Astrocyte (in vitro differentiated cells and primary cell): ENCODE measurements at places on chromosomes 12 and 14.
A peak's percentile ranks its signal among the peaks of the same experiment; 100 is the strongest.

DNA sequence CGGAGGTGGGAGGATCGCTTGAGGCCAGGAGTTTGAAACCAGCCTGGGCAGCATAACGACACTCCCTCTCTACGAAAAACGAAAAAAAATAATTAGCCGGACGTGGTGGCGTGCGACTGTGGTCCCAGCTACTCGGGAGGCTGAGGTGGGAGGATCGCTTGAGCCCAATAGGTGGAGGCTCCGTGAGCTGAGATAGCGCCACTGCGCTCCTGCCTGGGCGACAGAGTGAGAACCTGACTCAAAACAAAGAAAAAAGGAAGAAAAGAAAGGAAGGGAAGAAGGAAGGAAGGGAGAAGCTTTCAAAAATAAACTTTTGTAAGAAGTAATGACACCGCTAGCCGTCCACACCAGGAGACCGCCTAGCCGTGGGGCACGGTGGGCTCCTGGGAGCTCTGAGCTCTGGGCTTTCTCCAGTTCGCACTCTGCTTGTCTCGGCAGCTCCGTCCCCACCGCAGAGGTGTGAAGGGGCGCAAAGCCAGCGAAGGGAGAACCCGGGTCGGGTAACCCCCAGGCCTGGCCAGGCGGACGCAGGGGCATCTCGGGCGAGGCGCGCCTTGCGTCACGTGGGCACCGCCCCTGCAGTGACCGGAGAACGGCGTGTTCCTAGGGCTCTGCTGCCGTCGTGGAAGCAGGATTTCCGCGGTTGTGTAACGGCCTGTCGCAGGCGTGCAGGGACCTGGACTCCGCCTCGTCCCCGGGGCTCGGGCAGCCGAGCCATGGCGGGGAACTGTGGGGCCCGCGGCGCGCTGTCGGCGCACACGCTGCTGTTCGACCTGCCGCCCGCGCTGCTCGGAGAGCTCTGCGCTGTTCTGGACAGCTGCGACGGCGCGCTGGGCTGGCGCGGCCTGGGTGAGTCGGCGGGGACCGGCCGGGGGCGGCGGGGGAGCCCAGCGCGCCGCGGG lies at the start of gene IRAK3:
TSS of gene IRAK3 (plus strand) at position 631 of the 902 bp plus-strand sequence. CDS start at position 717, 86 bp downstream.
- H3K27ac ChIP-seq = no peak within 1 kb of the TSS
- DNase-seq = peak; percentile 20
- H3K27me3 ChIP-seq = no peaks in the 10 kb centered on the region
- no peaks in the 10 kb centered on the region for H3K36me3 ChIP-seq
- H3K4me3 ChIP-seq = peak within 1 kb of the TSS; percentile 56

DNA sequence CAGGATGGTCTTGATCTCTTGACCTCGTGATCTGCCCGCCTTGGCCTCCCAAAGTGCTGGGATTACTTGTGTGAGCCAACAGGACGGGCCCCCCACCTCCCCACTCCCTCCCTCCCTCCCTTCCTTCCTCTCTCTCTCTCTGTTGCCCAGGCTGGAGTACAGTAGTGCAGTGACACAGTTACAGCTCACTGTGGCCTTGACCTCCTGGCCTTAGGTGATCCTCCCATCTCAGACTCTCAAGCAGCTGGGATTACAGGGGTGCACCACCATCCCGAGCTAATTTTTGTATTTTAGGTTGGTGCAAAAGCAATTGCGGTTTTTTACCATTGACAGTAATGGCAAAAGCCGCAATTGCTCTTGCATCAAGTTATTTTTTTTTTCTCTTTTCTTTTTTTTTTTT lies 19.2 kb upstream of the ANAPC5 start:
- H3K27me3 ChIP-seq = no peaks in the 10 kb centered on the region
- H3K4me3 ChIP-seq = no peak overlapping the region
- no peaks in the 10 kb centered on the region for H3K4me1 ChIP-seq
- no peak overlapping the region for H3K27ac ChIP-seq
- no peaks in the 10 kb centered on the region for H3K36me3 ChIP-seq

GRCh38 chr14:50750323-50750722 lies 80.6 kb downstream of the NIN start:
- DNase-seq = no peak
- no peak overlapping the region for H3K4me3 ChIP-seq
- no peaks in the 10 kb centered on the region for H3K4me1 ChIP-seq
- H3K27ac ChIP-seq = no peak overlapping the region

DNA sequence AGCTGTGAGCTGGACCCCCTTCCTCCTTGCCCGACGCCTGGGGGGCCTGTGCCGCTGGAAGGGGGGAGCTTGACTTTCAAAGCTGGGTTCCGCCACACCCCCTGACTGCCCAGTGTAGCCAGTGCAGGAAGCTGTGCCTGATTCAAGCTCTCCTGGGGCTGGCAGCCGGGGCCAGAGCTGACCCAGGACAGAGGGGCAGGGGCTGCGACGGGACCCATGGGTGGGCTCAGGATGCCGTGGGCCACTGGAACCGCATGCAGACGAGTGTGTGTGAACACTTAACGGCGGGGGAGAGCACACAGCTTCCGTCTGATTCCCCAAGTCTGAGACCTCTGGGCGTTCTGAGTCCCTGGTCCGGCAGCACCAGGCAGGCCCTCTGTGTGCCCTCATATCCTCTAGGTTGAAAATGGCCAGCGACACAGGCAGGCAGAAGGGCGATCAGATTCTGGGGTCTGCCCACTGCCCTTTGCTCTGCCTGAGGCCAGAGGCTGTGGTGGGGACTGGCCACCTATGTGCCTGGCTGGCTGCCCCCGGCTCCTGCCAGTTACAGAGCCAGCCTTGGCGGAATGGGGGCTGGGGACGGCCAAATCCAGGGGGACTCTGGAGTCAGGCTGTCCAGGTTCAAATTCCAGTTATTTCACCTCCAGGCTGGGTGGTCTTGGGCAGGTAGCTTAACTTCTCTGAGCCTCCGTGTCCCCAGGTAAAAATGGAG lies 54.0 kb downstream of the CYP46A1 start:
- no peak for DNase-seq
- no peaks in the 10 kb centered on the region for H3K36me3 ChIP-seq
- peak overlapping the region; percentile 40 for H3K4me3 ChIP-seq
- no peaks in the 10 kb centered on the region for H3K27me3 ChIP-seq

DNA sequence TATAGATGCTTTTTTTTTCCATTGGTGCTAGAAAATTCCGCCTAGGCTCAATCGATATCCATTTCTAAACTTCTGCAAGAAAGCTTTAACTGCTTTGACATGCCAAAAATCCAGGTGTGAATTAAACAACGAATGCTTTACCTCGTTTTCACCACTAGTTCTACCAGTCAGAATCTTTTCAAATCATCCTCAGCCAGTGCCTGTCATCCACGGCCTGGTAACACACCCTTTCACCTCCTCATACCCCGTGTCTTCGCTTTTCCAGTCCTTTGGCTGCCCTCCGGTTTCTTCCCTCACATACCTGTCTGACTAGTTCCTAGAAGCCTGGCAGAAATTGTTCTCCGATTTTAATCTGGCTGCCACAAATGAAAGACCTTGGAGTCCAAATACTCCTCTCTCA lies 1.4 kb upstream of the PHC1 start:
- peaks cover 11% of the 10 kb centered on the region for H3K4me1 ChIP-seq
- H3K27me3 ChIP-seq = no peaks in the 10 kb centered on the region
- DNase-seq = no peak
- H3K4me3 ChIP-seq = no peak overlapping the region
- no peaks in the 10 kb centered on the region for H3K36me3 ChIP-seq

DNA sequence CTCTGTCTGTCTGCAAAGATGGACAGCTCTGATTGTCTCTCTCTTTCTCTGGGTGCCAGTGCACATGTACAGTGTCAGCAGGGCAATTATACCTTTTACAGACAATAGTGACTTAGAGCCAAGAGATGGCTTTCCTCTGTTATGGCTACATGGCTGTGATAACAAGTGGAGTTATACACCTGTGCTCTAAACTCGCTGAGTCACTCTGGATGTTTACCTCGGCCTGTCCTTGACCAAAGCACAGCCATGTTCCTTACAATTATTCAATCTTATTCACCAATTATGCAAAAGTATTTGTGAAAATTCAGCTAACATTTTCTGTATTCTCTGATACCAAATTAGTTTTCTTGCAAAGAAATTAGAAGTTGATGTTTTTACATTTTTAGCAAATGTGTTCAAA lies 475.5 kb upstream of the CCDC196 start:
- DNase-seq = no peak
- no peaks in the 10 kb centered on the region for H3K36me3 ChIP-seq
- H3K27me3 ChIP-seq = no peaks in the 10 kb centered on the region
- no peak overlapping the region for H3K27ac ChIP-seq

- no peaks in the 10 kb centered on the region for H3K27me3 ChIP-seq
- H3K27ac ChIP-seq = peak overlapping the region; percentile 80
- peaks cover 25% of the 10 kb centered on the region for H3K36me3 ChIP-seq
- peak overlapping the region; percentile 89 for H3K4me3 ChIP-seq
These were observed 2.5 kb downstream of the DUSP6 start for GRCh38 chr12:89349814-89350213.

DNA sequence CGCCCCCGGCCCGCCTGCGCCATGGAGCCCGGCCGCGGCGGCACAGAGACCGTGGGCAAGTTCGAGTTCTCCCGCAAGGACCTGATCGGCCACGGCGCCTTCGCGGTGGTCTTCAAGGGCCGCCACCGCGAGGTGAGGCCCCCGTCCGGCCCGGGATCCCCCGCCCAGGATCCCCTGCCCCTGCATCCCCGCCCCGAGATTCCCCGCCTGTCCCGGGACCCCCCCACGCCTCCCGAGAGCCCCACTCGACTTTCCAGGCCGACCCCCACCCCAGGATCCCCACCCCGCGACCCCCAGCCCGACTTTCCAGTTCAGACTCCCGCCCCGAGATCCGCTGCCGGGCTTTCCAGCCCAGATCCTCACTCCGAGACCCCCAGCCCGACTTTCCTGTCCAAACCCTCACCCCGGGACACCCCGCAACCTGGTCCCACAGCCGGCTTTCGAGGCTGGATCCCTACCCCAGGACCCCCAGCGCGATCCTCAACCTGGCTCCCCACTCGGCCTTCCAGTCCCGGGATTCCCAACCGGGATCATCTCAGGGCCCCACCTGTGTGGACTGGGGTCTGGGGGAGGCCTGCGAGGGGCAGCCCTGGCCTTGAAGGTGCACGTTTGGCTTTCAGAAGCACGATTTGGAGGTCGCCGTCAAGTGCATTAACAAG lies 688 bp downstream of the ULK1 start:
- peak overlapping the region; percentile 91 for H3K27ac ChIP-seq
- no peaks in the 10 kb centered on the region for H3K27me3 ChIP-seq
- H3K4me3 ChIP-seq = peak overlapping the region; percentile 70
- no peaks in the 10 kb centered on the region for H3K36me3 ChIP-seq
- DNase-seq = no peak

GRCh38 chr14:105096206-105096875 lies 31.1 kb upstream of the GPR132 start:
- DNase-seq = no peak
- H3K4me3 ChIP-seq = no peak overlapping the region
- H3K4me1 ChIP-seq = peaks cover 18% of the 10 kb centered on the region
- H3K27me3 ChIP-seq = no peaks in the 10 kb centered on the region
- H3K27ac ChIP-seq = no peak overlapping the region

DNA sequence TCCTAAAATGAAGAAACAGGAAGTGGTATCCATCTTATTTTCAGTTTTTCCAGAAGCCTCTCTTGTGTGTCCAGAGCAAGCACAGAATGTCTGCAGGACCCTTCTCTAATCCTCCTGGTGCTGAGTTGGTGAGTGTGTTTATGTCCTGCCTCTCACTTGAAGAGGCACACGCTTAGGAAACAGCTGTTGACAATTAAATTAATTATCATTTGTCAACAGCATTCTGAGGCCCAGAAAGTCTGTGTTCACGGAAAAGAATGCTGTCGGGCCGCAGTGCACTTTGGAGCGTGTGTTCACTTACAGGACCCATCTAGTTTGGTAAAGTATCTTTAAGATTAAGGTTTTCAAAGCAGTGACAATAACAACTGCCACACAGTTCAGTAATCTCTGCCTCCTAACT lies 70.5 kb downstream of the LMNTD1 start:
- H3K36me3 ChIP-seq = no peaks in the 10 kb centered on the region
- H3K4me3 ChIP-seq = no peak overlapping the region
- H3K27ac ChIP-seq = no peak overlapping the region
- H3K27me3 ChIP-seq = no peaks in the 10 kb centered on the region
- no peak for DNase-seq

DNA sequence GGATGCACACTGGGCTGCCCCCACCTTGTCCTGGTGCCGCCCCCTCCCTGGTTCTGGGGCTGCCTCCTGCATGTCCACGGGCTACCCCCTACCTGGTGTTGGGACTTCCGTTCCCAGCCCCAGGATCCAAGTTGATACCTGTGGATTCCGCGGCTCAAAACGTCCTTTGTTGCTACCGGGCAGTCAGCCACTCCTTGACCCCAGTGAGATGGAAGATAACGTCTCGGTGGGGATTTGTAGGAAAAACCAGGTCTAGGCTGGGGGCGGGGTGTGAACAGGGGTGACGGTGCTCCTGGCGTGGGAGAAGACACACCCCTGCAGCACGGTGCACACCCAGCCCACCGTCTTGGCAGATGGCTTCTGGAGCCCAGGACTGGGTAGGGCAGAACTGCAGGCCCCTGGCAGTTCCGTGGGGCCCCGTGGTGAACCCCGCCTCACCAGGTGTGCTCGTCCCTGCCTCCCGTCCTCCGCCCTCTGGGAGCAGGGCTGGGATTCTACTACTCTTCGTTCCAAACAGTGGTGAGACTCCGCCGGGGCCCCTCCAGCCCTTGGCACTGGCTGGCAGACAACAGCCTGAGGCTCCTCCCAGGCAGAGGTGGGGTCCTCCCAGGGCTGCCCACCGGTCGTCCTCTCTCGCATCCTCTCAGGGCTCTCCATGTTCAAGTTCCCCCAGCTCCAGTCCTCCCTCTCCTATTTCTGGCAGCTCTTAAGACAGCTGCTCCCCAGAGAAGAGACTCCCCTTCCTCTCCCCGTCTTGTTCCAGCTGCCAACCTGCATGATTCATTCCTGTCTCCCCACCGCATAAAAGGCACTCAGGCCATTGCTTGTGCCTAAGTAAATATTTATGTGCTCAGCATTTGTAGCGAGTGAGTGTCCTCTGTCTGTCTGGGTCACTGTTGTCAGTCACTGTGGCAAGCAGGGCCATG lies 75.5 kb downstream of the FBXL14 start:
- H3K36me3 ChIP-seq = no peaks in the 10 kb centered on the region
- peaks cover 27% of the 10 kb centered on the region for H3K4me1 ChIP-seq
- no peak overlapping the region for H3K4me3 ChIP-seq
- H3K27me3 ChIP-seq = peaks cover 2% of the 10 kb centered on the region

GRCh38 chr14:68036202-68036601 lies 216.6 kb downstream of the RAD51B start:
- DNase-seq = no peak
- H3K4me1 ChIP-seq = no peaks in the 10 kb centered on the region
- no peaks in the 10 kb centered on the region for H3K27me3 ChIP-seq
- no peak overlapping the region for H3K27ac ChIP-seq
- no peak overlapping the region for H3K4me3 ChIP-seq

- no peaks in the 10 kb centered on the region for H3K36me3 ChIP-seq
- H3K4me1 ChIP-seq = no peaks in the 10 kb centered on the region
- H3K4me3 ChIP-seq = no peak overlapping the region
- H3K27ac ChIP-seq = no peak overlapping the region
- no peaks in the 10 kb centered on the region for H3K27me3 ChIP-seq
These were observed 28.9 kb downstream of the GSG1 start for GRCh38 chr12:13074396-13075117.

- H3K4me3 ChIP-seq = no peak overlapping the region
- no peak for DNase-seq
- H3K4me1 ChIP-seq = peaks cover 47% of the 10 kb centered on the region
- no peaks in the 10 kb centered on the region for H3K27me3 ChIP-seq
- no peaks in the 10 kb centered on the region for H3K36me3 ChIP-seq
These were observed 118.3 kb downstream of the SLC25A47 start for GRCh38 chr14:100441271-100441947.

- no peak overlapping the region for H3K4me3 ChIP-seq
- no peak overlapping the region for H3K27ac ChIP-seq
- H3K36me3 ChIP-seq = peaks cover 29% of the 10 kb centered on the region
- DNase-seq = peak; percentile 40
- no peaks in the 10 kb centered on the region for H3K4me1 ChIP-seq
These were observed 23.6 kb upstream of the NPFF start for GRCh38 chr12:53530920-53531319.

- peaks cover 17% of the 10 kb centered on the region for H3K4me1 ChIP-seq
- H3K4me3 ChIP-seq = no peak overlapping the region
- peaks cover 14% of the 10 kb centered on the region for H3K36me3 ChIP-seq
- H3K27ac ChIP-seq = no peak overlapping the region
These were observed 19.2 kb downstream of the DCAF4 start for GRCh38 chr14:72945356-72946027.
